Stimulated activated CD8-positive, alpha-beta memory T cell treated with anti-CD3 and anti-CD28 coated beads, Interleukin-12 subunit alpha, Interleukin-12 subunit beta, amount 100 ng/mL, for 4 hours (primary cell): ENCODE measurements at places on chromosomes 3 and 15.

- DNase-seq: no peak
These were observed 299.1 kb upstream of the TRIM42 start for GRCh38 chr3:140378571-140379340.

- no peak for DNase-seq
These were observed 491.3 kb downstream of the TAFA4 start for GRCh38 chr3:68441054-68441453.

DNA sequence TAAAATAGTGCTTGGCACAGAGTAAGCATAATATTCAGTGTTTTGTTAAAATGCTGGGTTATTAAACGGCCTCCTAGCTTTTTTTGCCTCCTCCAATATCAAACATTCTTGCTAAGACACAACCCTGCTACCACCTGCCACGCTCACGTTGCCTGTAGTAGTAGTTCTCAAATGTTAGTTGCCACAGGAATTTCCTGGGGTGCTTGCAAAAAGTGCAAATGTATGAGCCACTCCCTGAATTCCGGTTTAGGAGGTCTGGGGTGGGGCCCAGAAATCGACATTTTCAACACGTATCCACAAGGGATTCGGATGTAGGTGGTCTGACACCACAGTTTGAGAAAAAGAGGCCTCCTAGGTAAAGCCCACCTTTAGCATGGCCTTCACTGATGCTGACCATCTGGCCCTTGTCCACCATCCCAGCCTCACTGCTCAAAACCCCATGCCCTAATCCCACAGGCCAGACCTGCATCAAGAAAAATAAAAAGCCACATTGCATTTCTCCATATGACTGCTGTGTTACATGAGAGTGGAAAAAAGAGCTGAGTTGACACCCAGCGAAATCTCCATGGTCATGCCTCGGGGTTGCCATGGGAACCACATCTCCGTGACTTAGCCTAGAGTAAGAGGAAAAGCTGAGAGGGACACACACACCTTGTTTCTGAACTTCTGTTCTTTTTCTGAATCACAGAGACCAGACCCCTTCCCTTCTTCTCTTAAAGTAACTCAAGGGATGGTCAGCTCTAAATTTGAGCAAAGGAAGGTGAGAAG, 116.4 kb upstream of the HES1 start:
- no peak for DNase-seq

DNA sequence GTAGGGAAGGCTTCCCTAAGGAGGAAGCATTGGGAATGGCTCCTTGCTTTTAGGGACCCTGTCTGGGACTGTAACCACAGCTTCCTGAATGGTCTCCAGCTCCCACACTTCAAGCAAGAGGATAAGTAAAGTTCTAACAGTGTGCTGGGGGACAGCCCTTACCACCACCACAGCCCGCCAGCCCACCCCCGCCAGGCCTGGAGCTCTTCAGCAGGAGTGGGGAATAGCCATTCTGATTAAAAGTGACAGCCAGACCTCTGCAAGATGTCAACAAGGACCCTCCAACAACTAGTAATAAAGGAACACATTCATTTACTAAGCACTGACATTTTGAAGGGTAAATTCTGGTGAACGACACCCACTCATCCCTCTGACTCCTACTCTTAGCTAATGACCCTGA, 49.4 kb downstream of the CPN2 start:
- no peak for DNase-seq

GRCh38 chr3:123802007-123802625, 82.0 kb downstream of the MYLK start:
- no peak for DNase-seq

DNA sequence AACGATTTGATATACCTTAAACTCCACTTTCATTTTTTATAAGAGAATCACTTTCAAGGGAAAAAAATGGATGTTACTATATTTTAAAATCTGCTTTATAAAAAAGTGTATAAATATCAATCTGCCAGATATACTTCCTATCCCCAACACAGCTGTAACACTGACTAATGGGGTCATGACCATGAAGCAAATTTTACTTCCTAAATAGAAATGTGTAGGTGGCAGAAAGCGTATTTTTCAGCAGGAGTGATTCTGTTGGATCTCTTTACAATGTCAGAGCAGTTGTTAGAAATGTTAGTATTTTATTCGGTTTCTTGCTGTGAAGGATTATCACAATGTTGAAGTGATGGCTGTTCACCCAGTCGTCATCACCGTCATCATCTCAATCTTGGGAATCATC, 5.5 kb upstream of the C15orf40 start:
- no peak for DNase-seq

DNA sequence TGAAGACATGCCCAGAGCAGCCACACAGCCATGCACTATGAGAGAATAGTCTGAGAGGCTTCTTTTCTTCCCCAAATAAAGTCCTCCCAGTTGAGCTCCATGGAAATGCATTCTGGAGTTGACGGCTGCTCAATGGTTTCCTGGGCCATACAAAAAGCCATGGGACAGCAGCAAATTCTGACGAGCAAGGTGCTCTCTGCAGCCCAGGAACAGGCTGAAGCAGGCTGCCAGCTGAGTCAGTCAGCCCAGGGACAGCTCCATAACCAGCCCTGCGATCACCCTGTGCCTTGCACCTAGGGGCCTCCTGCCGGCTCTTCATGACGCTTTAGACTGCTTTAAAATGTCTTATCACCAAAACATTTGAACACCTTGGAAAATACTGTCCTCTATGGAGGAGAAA, 256.3 kb upstream of the CHRNA7 start:
- no peak for DNase-seq

- DNase-seq: no peak
These were observed 38.1 kb downstream of the OXNAD1 start for GRCh38 chr3:16303037-16303575.

DNA sequence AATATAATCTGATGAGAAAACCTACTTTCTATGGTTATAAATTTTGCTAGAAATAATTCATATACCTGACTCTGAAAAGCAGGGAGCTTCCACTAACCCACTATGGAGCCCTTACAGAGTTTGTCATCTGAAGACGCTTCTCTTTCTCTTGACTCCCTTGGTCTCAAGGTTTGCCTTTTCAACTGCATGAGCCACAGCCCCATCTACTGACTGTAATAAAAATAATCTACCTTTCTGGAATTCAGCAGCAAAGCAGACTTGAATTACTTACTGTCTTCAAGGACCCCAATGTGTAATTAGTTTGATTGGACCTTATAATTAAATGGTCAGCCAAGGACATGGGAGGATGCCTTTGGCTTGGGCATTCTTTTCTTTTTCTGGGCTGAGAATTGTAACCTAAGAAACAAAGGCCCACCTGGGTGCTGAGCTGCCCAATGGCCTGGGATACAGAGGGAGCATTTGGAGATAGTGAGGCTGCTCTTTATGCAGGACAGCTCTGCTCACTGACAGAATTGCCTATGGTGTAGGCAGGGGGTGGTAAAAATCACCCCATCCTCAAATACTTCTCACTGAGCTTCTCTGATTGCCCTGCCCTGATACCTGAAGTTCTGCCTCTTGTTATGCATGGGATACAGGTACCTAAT, 178.6 kb upstream of the TRIM42 start:
- no peak for DNase-seq

GRCh38 chr3:164095279-164095678, 983.0 kb downstream of the SI start:
- DNase-seq: no peak

GRCh38 chr15:28901587-28901980, 15.8 kb downstream of the APBA2 start:
- no peak for DNase-seq
